IPS-NIHi11 (cell line): ENCODE measurements at places on chromosomes 12 and 14.
A peak's percentile ranks its signal among the peaks of the same experiment; 100 is the strongest.

DNA sequence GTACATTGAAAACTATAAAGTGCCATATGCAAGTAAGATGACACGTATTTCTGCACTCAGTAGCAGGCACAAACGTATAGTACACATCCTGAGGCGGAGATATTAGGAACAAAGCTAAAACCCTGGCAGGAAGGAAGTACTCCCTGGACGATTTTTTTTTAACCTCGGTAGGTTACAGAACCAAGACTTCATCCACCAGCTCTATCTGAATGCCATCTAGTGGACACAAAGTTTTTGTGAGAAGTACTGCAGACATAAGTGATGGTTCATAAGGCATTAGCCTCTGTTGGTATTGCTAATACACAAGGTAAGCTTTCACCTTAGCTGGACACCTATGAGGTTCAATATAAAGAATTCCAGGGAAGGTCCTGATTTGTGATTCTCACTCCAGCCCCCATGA lies 83.0 kb upstream of the CCDC196 start:
- DNase-seq: peak; percentile 53

GRCh38 chr14:27063959-27064358 lies 466.1 kb upstream of the NOVA1 start:
- DNase-seq: no peak

GRCh38 chr14:70014406-70015095 lies 135.3 kb downstream of the SMOC1 start:
- no peak for DNase-seq

DNA sequence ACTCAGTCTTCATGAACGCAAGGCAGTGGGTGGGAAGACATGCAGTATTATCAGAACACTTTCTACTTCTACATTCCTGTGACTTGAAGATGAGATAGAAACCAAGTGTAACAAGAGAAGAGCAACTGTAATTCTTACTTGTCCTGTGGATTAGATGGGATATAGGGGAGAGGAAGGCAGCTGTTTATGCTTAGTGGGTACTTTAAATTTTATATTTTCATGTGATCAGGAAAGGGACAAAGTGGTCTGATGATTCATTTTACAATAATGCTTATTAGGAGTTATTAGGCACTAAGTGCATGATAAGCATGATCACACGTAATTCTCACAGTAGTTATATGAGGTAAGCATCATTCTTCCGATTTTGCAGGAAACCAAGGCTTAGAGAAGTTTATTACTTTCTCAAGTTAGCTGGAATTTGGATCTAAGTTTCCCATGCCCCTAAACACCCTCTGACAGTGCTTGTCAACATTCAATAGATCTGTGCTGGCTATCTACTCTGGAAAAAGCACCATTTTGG lies 52.7 kb downstream of the PTGER2 start:
- DNase-seq: no peak
